Lower lobe of right lung (tissue), 2 donors: ENCODE measurements at places on chromosomes 2 and 18.

GRCh38 chr2:232523682-232524597, 2.0 kb upstream of the CHRND start:
- H3K36me3 ChIP-seq, result no peaks in the 10 kb centered on the region
- H3K27ac ChIP-seq, result no peak overlapping the region
- H3K27me3 ChIP-seq, result peaks cover 83% of the 10 kb centered on the region

DNA sequence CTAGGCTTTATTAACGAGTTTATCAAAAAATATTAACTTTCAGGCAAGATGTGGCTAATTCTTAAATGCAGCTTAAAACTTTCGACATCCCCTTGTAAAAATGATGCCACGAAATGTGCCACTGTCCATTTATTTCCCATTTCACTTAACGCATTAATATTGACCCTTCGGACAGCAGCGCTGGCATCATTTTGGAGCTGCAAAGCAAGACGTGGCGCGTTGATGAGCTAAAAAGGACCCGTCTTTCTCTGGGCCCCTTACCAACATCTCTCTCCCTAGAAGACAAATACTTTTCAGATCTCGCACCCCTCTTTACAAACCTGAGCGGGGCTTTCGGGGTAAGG, 367.9 kb downstream of the MTX2 start:
- no peaks in the 10 kb centered on the region for H3K36me3 ChIP-seq
- peaks cover 11% of the 10 kb centered on the region for H3K4me1 ChIP-seq
- H3K27ac ChIP-seq, result no peak overlapping the region
- H3K4me3 ChIP-seq, result peak overlapping the region; percentile 67
- DNase-seq, result no peak

GRCh38 chr2:234288974-234289455, 207.9 kb downstream of the ARL4C start:
- H3K36me3 ChIP-seq, result no peaks in the 10 kb centered on the region
- peaks cover 38% of the 10 kb centered on the region for H3K4me1 ChIP-seq
- H3K27me3 ChIP-seq, result no peaks in the 10 kb centered on the region
- H3K27ac ChIP-seq, result peak overlapping the region; percentile 71

DNA sequence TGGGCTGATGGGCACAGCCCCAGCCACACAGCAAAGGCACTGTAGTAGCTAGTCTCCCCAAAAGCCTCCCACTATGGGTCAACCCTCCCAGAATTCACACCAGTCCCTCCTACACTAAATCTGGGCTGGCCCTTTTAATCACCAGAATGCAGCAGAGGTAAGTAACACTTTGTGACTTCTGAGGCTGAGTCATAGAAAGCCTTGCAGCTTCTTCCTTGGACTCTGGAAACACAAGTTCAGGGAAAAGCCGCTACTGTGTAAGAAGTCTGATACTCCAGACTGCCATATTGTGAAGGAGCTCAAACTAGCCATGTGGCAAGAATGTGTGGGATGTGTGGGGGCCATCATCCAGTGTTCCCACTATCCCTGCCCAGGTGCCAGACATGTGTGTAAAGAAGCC, 19.0 kb upstream of the SIX2 start:
- H3K36me3 ChIP-seq, result no peaks in the 10 kb centered on the region
- no peak overlapping the region for H3K27ac ChIP-seq
- DNase-seq, result no peak
- H3K4me1 ChIP-seq, result no peaks in the 10 kb centered on the region
- no peak overlapping the region for H3K4me3 ChIP-seq
- H3K27me3 ChIP-seq, result no peaks in the 10 kb centered on the region

- no peak overlapping the region for H3K27ac ChIP-seq
- H3K4me3 ChIP-seq, result no peak overlapping the region
- H3K27me3 ChIP-seq, result no peaks in the 10 kb centered on the region
- H3K4me1 ChIP-seq, result peaks cover 86% of the 10 kb centered on the region
- DNase-seq, result no peak
Measured at GRCh38 chr18:51039138-51040112, 9.4 kb downstream of the SMAD4 start.

GRCh38 chr2:65413610-65414009, 18.8 kb downstream of the SPRED2 start:
- H3K4me3 ChIP-seq, result no peak overlapping the region
- H3K4me1 ChIP-seq, result peaks cover 9% of the 10 kb centered on the region
- H3K27me3 ChIP-seq, result no peaks in the 10 kb centered on the region
- DNase-seq, result no peak
- no peaks in the 10 kb centered on the region for H3K36me3 ChIP-seq

DNA sequence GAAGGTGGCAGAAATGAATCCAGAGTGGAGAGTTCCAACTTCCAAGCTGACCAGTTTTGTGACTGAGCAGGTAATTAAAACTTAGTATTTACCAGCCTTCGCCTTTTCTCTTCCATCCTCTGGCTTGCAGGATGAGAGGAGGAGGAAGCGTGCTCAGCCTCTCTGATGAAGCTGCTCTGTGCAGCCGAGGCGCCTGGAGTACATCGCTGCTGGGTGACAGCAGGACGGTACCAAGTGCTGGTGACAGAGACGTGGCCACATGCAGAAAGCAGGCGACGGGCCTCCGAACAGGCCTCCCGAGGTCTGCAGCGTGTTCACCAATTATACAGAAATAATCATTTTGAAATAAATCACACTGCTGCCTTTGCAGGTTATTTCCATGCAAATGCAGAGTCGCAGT, 95.0 kb downstream of the MBP start:
- DNase-seq, result no peak
- H3K4me1 ChIP-seq, result peaks cover 5% of the 10 kb centered on the region
- no peaks in the 10 kb centered on the region for H3K36me3 ChIP-seq
- H3K4me3 ChIP-seq, result no peak overlapping the region
- no peaks in the 10 kb centered on the region for H3K27me3 ChIP-seq
- H3K27ac ChIP-seq, result no peak overlapping the region

GRCh38 chr2:8462280-8462679, 219.6 kb upstream of the ID2 start:
- H3K27me3 ChIP-seq, result peaks cover 10% of the 10 kb centered on the region
- DNase-seq, result no peak
- H3K4me3 ChIP-seq, result no peak overlapping the region
- H3K4me1 ChIP-seq, result no peaks in the 10 kb centered on the region
- no peak overlapping the region for H3K27ac ChIP-seq
- H3K36me3 ChIP-seq, result no peaks in the 10 kb centered on the region

- H3K4me1 ChIP-seq, result no peaks in the 10 kb centered on the region
- no peak overlapping the region for H3K27ac ChIP-seq
- H3K36me3 ChIP-seq, result no peaks in the 10 kb centered on the region
- H3K4me3 ChIP-seq, result no peak overlapping the region
- no peak for DNase-seq
- H3K27me3 ChIP-seq, result peaks cover 3% of the 10 kb centered on the region
Measured at GRCh38 chr2:8593243-8593642, 88.6 kb upstream of the ID2 start.
